ENCODE measurements at places on chromosomes 7 and 10. TPM values are rescaled to one million over a fixed set of nuclear protein-coding genes. Genes with fewer than 3 reads are reported as not detected.

DNA sequence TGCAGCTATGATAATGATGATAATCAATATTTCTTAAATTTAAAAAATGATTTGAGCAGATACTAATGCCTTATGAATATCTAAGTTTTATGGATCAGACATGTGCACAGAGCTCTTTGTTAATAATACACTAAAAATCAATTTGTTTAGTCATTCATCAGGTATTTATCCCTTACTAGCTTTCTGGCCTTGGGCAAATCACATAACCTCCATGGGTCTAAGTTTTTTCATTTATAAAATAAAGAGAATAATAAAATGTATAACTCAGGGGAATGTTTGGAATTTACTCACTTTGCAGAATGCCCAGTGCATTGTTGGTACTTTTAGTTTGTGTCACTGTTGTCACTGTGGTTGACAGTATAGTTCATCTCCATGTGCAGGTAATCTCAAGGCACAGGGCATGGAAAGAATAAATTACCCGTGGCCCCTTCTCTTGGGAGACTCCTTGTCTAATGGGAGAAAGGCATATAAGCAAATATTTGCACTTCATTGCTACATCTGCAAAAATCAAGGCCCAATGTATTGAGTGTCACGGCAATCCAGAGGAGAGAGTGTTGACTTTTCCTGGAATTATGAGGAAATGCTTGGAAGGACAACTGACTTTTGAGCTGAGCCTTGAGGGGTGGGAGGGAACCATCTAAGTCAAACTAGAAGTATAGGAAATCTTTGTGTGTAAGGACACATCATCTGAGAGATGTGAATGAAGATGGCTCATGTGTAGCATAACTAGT is 64.7 kb upstream of the CTTNBP2 start:
- no peak for DNase-seq

GRCh38 chr10:101035314-101035713 is 4.3 kb downstream of the SFXN3 start:
- DNase-seq = no peak

GPR85 gene
- total RNA-seq = 0.69 TPM

GRCh38 chr10:30056767-30057355 is 2.5 kb downstream of the JCAD start:
- DNase-seq = no peak

DNA sequence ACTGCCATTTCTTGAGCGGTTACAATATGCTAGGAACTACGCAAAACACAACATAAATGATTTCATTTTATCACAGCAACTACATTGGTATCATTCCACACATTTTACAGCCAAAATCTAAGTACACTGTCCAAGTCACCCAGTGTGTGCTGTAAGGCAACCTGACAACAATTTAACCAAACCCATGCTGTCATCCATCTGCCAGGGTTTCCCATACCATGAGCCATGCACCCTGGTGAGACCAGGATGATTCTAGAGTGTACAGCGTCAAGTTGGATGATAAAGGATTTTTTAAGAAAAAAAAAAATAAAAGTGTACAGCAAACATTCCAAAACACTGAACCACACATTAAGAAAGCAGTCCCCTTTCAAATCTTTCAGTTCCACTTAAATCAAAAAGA is 52.9 kb downstream of the PIK3AP1 start:
- no peak for DNase-seq

DNA sequence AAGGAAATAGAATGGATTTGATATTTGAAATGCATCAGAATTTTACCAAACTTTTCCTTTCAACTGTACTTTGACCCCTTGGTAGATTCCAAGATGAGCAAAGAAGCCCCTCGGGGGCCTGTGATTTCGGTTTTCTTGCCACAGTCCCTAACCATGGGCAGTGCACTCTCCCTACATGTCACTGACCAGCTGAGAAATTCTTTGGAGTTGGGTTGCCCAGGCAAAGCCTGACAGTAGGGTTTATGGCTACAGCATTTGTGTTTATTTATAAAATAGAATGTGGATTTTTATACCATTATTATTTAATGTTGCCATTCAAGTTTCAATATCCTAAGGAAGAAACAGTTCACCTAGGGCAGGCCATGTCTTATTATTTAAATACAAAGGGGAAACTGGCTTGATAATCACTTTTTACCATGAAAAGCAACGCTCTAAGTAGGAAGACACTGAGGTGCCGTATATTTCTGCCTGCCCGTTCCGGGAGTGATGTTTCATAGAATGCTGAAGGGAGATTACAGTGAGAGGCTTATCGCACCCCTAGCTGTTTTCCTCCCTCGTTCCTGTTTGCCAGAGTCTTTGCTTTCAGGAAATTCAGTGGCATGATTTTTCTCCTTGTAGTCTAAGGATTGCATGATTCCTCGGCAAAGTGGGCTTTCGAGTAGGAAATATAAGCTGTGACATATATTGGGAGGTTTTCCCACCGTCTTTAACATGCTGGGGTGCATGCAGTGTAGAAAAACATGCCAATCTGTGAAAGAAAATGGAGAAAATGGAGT is 35.8 kb downstream of the WIPF3 start:
- no peak for DNase-seq

Measured in mucosa of gallbladder (tissue), 1 donor.